ENCODE measurements at places on chromosomes 2 and 18.

- DNase-seq: no peak
Observed at GRCh38 chr18:54607213-54608027, 16.4 kb downstream of the DYNAP start.

- DNase-seq: no peak
Observed at GRCh38 chr2:115880558-115880957, 1438.1 kb downstream of the DPP10 start.

DNA sequence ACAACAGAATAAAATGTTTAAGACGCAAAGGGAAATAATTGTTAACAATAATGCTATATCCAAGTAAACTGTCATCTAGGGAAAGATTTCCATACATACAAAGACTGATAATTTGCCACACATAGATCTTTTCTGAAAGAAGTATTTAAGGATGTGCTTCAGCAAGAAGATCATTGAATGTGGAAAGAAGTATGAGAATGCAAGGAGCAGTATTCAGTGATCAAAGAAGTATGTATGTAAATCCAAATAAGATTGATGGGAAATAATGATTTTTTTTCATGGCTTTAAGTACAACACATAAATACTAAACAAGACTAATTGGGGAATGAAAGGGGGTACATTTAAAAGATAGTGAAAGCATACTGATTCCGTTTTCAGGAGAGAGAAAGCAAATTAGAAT is 410.4 kb upstream of the HS6ST1 start:
- no peak for DNase-seq

- no peak for DNase-seq
Observed at GRCh38 chr2:74550231-74550630, 3.5 kb downstream of the LOXL3 start.

DNA sequence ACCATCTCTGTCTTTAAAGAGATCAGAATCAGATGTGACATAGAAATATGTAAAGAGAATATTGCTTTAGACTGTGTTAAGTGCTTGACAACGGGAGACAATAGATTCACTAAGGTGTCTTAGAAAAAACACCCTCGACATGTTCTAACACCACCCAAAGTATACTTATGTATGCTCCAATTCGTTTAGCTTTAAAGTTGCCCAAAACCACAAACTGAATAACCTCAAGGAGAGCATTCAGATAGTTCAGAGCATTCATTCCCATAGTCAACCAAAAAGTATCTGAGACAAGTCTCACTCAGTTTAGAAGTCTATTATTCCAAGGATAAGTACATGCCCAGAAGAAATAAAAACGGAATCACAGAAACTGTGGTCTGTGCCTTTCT is 96.4 kb downstream of the KYNU start:
- no peak for DNase-seq

GRCh38 chr2:8550937-8551621 is 130.8 kb upstream of the ID2 start:
- no peak for DNase-seq

DNA sequence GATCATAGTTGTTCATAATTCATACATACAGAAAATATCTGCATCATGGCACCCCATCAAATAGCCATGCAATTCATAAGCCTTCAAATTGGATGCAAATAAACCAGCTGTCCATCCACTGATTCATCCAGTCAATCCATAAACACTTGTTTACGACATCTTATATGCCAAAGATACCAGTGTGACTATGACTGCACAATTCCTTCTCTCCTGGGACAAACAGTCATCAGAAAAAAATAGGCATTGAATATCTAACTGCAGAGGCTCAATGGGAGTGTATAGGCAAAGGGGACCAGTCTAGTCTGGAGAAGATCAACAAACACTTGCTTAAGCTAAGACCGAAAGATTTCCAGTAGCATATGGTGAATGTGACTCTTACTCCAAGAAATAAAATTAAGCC is 70.0 kb downstream of the COL4A3 start:
- DNase-seq: no peak

GRCh38 chr18:3103576-3103975 is 90.6 kb upstream of the LPIN2 start:
- DNase-seq: peak; percentile 55

DNA sequence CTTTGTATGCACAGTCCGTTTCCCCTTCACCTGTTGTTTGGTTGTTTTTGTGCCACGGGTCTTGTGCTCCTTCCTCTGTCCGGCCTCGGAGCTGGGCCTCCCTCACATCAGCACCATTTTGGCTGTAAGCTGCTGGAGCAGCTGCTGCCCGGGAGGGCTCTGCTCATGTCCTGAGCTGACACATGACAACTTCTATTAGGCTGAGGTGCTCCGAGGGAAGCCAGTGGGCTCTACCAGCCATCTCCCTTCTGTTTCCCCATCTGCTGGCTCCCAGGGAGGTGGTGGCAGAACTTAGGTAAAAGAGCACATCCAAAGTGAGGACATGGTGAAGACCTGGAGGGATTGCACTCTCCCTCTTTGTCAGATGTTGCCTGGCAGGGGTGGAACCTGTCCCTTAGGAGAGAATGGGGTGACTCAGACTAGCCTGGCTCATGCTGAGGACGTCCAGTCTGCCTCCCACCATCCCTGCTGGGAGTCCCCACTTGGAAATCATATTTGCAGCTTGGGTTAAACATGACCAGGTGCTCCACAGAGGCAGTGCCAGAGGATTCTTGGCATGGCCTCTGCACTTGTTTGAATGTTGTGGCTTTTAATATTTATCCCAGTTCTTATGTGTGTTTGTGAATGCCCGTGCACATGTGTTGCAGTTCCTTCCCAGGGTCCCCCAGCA is 49.8 kb upstream of the TNP1 start:
- no peak for DNase-seq

DNA sequence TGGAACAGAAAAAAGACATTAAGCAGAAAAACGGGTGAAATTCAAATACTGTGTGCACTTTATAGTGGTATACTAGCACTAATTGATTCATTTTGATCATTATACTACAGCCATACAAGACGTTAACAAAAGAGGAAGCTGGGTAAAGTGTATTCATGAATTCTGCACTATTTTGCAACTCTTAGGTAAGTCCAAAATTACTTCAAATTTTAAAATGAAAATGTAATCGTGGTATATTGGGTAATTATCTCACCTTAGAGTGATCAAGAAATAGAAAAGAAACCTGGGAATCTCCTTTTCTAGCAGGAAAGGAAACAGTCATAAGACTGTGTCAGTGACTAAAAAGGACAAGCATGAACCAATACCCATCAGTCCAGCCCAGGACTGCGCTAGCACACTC is 5.4 kb downstream of the TGFBRAP1 start:
- DNase-seq: no peak

DNA sequence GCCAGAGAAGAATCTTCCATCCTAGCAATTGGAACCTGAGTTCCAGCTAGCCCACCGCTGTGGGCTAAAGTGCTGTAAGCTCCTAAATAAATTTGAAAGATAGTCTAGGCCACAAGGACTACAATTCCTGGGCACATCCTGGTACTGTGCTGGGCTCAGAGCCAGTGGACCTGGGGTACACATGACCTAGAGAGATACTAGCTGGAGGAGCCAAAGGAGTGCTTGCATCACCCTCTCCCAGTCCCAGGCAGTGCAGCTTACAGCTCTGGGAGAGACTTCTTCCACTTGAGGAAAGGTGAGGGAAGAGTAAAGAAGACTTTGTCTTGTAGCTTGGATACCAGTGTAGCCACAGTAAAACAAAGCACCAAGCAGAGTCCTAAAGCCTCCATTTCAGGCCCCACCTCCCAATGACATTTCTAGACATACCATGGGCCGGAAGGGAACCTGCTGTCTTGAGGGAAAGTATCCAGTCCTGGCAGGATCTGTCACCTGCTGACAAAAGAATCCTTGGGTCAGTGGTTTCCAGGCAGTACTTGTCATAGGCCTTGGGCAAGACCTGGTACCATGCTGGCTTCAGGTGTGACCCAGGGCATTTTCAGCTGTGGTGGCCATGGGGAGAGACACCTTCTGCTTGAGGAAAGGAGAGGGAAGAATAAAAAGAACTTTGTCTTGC is 89.5 kb downstream of the TMEM185B start:
- no peak for DNase-seq

DNA sequence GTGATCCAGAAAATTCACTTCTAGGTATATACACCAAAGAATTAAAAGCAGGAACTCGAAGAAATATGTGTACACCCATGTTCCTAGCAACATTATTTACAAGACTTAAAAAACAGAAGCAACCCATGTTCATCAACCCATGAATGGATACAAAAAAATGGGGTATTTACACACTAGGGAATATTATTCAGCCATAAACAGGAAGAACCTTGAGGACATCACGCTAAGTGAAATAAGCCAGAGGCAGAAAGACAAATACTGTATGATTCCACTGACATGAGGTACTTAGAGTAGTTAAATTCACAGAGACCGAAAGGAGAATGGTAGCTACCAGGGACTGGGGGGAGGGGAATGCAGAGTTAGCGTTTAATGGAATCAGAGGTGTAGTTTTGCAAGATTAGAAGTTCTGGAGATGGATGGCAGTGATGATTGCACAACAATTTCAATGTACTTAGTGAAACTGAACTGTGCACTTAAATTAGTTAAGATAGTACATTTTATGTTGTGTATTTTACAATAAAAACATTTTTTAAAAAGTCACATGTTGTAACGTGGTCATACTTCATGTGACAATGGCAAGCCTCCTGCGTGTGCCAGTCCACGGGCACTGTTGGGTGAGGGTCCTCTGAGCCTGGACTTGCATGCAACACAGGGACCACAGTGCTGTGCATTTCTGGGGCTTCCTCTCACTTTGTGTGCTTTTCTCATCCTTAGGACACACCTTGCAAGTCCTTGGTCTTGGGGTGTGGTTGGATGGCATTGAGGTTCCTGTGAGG is 206.1 kb upstream of the HDAC4 start:
- DNase-seq: no peak

- DNase-seq: no peak
Observed at GRCh38 chr2:76491503-76491902, 780.8 kb upstream of the GCFC2 start.

DNA sequence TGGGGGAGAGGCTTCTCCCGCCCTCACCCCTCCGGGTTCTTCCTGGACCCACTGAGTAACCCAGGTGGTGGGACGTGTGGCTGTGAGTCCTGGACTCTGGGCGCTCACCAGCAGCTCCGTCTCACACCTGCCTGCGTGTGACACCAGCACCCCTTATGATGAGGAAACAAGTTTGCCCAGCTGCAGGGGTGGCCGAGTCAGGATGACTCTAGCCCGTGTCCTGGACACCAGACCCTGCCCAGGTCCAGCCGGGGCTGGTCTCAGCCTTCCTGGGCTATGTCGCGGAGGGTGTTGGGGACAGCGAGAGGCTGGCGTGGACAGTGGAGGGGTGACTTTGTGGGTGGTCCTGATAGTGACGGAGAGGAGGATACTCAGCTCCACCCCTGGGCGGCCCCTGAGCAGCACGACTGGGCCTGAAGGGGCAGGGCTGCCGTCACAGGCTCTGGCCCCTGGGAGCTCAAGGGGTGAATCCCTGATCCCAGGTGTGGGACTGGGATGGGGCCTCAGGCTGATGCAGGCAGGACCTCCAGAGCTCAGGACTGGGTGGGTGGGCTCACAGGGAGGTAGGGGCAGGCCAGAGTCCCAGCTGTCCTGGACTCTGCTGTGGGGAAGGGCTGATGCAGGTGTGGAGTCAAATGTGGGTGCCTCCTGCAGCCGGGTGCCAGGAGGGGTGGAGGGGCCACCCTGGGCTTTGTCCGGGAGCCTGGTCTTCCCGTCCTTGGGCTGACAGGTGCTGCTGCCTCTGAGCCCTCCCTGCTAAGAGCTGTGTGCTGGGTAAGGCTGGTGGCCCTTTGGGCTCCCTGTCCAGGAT is 3.7 kb downstream of the GPR35 start:
- DNase-seq: no peak

DNA sequence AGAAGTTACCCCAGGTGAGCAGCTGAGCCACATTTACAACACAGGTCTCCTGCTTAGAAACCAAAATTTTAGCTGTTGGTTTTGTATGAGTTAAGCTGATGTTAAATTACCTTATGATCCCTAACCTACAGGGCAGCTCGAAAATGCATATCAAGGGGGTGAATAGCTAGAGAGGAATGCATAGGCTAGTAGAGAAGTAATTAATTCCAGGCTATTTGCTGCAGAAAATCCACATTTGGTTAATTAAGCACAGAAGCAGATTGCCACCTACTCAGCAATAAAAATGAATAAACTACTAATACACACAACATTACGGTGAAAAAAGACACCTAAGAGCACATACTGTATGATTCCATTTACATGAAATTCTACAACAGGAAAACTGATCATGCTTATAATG is 91.4 kb downstream of the OSBPL1A start:
- DNase-seq: no peak

- DNase-seq: no peak
Observed at GRCh38 chr2:193141-193671, 70.6 kb downstream of the SH3YL1 start.

All from D341Med (cell line).